ENCODE measurements at places on chromosomes 11 and 22. TPM values are rescaled to one million over a fixed set of nuclear protein-coding genes. Genes with fewer than 3 reads are reported as not detected.

DNA sequence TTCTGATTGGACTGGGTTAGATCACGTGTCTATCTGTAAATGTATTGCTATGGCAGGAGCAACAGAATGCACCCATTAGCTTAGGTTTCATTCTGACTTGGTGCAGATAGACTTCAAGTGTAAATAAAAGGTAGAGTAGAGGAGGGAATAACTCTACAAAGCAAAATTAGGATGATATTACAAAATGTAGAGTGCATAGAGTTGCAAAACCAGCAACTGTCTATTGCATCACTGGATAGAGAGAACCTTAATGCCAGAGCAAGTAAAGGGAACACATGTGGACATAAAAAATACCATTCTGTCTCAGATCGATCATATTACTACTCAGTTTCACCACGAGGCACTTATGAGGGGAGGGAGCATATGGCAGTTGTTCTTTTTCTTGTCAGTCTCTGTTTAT is 22.0 kb upstream of the CAT start:
- H3K27ac ChIP-seq: no peak overlapping the region
- H3K27me3 ChIP-seq: peaks cover 10% of the 10 kb centered on the region
- H3K36me3 ChIP-seq: no peaks in the 10 kb centered on the region

The RBMXL2 gene
- not detected for total RNA-seq

DNA sequence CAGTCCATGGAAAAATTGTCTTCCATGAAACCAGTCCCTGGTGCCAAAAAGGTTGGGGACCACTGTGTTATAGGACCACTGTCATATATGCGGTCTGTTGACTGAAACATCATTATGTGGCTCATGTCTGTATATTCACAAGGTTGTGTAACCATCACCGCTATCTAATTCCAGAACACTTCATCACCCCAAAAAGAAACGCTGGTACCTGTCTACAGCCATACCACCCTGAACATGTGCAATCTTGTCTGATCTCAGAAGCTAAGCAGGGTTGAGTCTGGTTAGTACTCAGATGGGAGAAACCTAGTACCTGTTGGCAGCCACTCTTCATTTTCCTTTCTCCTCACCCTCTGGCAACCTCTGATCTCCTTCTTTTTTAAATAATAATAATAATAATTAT is 12.9 kb upstream of the PIK3IP1 start:
- no peak overlapping the region for H3K27ac ChIP-seq
- no peak for DNase-seq
- no peak overlapping the region for H3K4me3 ChIP-seq
- peaks cover 25% of the 10 kb centered on the region for H3K27me3 ChIP-seq
- no peaks in the 10 kb centered on the region for H3K4me1 ChIP-seq

DNA sequence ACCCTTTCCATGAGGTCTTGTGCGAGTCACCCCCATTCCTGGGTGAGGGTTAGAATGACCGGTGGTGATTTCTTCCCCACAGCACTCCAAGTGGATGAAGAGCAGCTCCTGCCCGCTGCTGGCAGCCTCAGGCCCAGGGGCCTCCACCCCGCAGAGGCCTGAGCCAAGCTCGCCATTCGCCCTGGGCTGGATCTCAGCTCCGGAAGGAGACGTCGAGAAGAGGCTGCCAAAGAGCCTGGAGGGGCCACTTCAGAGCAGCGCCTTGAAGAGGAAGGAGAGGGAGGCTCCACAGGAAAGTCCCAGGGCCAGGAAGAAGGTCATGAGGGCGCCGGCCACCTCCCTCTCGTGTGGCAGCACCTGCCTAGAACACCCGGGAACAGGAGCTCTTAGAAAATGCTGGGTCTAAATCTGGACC is 8.4 kb downstream of the SLC29A2 start:
- H3K4me3 ChIP-seq: no peak overlapping the region
- H3K36me3 ChIP-seq: no peaks in the 10 kb centered on the region
- no peaks in the 10 kb centered on the region for H3K27me3 ChIP-seq
- no peak overlapping the region for H3K27ac ChIP-seq

The CHRDL2 gene
- total RNA-seq: not detected

The C1QTNF4 gene
- total RNA-seq: not detected

DNA sequence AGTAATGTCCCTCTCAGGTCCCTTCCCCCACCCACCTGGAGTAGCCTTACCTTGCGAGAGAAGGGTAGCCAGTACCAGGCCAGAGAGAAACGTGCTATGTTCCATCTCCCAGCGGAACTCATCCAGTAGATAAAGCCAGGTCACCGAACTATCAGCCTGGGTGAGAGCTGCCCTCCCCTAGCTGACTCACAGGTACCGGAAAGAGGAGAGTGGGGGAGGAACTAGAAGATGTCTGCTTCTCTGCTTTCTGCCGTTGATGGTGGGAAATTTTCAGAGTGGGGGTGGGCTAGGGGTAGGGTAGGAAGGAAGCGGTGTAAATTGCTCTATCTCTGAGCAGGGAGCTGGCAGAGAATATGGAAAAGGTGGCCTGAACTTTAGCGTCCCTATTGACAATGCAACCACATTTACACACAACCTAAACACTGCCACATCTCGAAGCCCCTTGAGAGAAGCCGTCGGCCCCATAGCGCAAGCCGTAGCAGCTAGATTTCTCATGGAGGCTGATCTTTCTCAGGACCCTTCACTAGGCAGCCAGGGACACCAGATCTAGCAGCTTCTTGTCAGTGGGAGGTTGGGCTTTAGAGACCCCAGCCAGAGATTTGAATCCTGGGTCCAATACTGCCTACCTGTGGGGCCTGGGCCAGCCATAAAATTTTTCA is at the start of gene CD3D:
Gene CD3D, minus strand, starts transcription at position 203 of the 659 bp plus-strand sequence. Its CDS starts 98 bp downstream, at position 105.
- H3K36me3 ChIP-seq: no peaks in the 10 kb centered on the region
- no peak within 1 kb of the TSS for H3K4me3 ChIP-seq
- H3K27ac ChIP-seq: no peak within 1 kb of the TSS
- DNase-seq: peak; percentile 38
- H3K4me1 ChIP-seq: no peaks in the 10 kb centered on the region

The KCNK7 gene
- 0.29 TPM for total RNA-seq

The OR4C6 gene
- total RNA-seq: not detected

DNA sequence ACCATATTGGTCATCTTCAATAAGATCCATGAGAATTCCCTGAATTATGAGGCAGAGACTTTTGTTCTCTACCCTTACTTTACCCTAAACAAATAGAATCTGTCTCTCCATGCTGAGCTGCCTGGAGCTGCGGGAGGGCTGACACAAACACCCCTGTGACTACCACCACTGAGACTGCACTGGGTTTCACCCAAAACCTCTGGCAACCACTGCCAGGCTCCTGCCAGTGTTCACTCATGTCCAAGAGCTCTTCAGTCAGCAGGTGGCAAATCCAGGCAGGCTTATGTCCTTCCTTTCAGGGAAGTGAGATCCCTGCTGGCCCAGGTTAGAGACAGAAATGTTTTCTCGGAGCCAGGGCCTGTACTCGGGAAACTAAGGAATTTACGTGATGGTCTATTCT is 1105.3 kb downstream of the LRRC4C start:
- H3K27ac ChIP-seq: no peak overlapping the region
- no peaks in the 10 kb centered on the region for H3K27me3 ChIP-seq
- no peaks in the 10 kb centered on the region for H3K4me1 ChIP-seq
- H3K4me3 ChIP-seq: no peak overlapping the region
- no peak for DNase-seq
